Pericardium fibroblast (primary cell): ENCODE measurements at places on chromosomes 1 and 21. TPM values are rescaled to one million over a fixed set of nuclear protein-coding genes. Genes with fewer than 3 reads are reported as not detected.

Gene DARS2
- total RNA-seq: 9.6 and 10.8 TPM in 2 replicates

Gene HUNK
- total RNA-seq: 0.17 and 0.47 TPM in 2 replicates

Gene S100A14
- total RNA-seq: not detected in 2 replicates

Gene LRRIQ3
- total RNA-seq: 0.12 and 1.9 TPM in 2 replicates

Gene C1orf87
- not detected in 2 replicates for total RNA-seq

Gene HMGCS2
- not detected in 2 replicates for total RNA-seq

Gene BRDT
- not detected in 2 replicates for total RNA-seq

Gene SPRR5
- total RNA-seq: not detected in 2 replicates

Gene FAF1
- total RNA-seq: 19.8 and 22.6 TPM in 2 replicates

Gene CADM3
- total RNA-seq: 30.1 and 193 TPM in 2 replicates

Gene EXTL1
- 0.12 and 0.60 TPM in 2 replicates for total RNA-seq

Gene ADAMTSL4
- total RNA-seq: 51.5 and 71.5 TPM in 2 replicates

Gene SLAMF7
- not detected in 2 replicates for total RNA-seq

Gene TEKT2
- total RNA-seq: not detected in 2 replicates

Gene CAMK1G
- total RNA-seq: 0.58 TPM in 1 of 2 replicates, not detected in the other

Gene FALEC
- total RNA-seq: not detected in 2 replicates

Gene PPT1
- total RNA-seq: 29.7 and 32.1 TPM in 2 replicates

Gene SHISAL2A
- 1.6 TPM in 1 of 2 replicates, not detected in the other for total RNA-seq

Gene SLC6A9
- 11.6 and 16.0 TPM in 2 replicates for total RNA-seq

Gene AVPR1B
- total RNA-seq: not detected in 2 replicates

Gene CACNA1S
- 0.94 TPM in 1 of 2 replicates, not detected in the other for total RNA-seq

Gene GNAT2
- 0.17 TPM in 1 of 2 replicates, not detected in the other for total RNA-seq

Gene DNAI4
- 3.0 and 4.1 TPM in 2 replicates for total RNA-seq

Gene WNT9A
- 0.47 and 1.5 TPM in 2 replicates for total RNA-seq

Gene CFHR3
- total RNA-seq: not detected in 2 replicates

Gene LCE2B
- not detected in 2 replicates for total RNA-seq

Gene SMYD2
- total RNA-seq: 19.3 and 35.4 TPM in 2 replicates

Gene VAV3
- total RNA-seq: 0.23 TPM in 1 of 2 replicates, not detected in the other

Gene LORICRIN
- total RNA-seq: not detected in 2 replicates

Gene NTMT2
- total RNA-seq: not detected in 2 replicates

Gene MIS18A
- 2.8 and 6.4 TPM in 2 replicates for total RNA-seq

Gene GBP7
- not detected in 2 replicates for total RNA-seq

Gene KLHDC8A
- total RNA-seq: 0.12 and 0.34 TPM in 2 replicates

Gene OR2M3
- total RNA-seq: not detected in 2 replicates

Gene DNALI1
- total RNA-seq: 2.9 and 5.5 TPM in 2 replicates

Gene BTBD19
- 2.5 and 9.5 TPM in 2 replicates for total RNA-seq

Gene RORC
- under 0.01 TPM in 1 of 2 replicates, not detected in the other for total RNA-seq

Gene CRP
- 0.23 TPM in 1 of 2 replicates, not detected in the other for total RNA-seq

Gene HHIPL2
- total RNA-seq: under 0.01 TPM in 1 of 2 replicates, not detected in the other

Gene DPT
- 3.0 and 9.6 TPM in 2 replicates for total RNA-seq

Gene LCE1E
- total RNA-seq: not detected in 2 replicates

Gene AIRE
- total RNA-seq: not detected in 2 replicates

Gene RAB4A
- total RNA-seq: 32.6 and 66.8 TPM in 2 replicates

Gene VWA1
- total RNA-seq: 12.3 and 18.0 TPM in 2 replicates

Gene SYT11
- total RNA-seq: 6.5 and 6.8 TPM in 2 replicates

Gene GJA4
- 0.12 and 0.34 TPM in 2 replicates for total RNA-seq

Gene NECTIN4
- total RNA-seq: 0.12 TPM in 1 of 2 replicates, not detected in the other

Gene TSPAN2
- 2.5 TPM in 1 of 2 replicates, not detected in the other for total RNA-seq

Gene HSPG2
- total RNA-seq: 311 and 343 TPM in 2 replicates

Gene TNFRSF9
- total RNA-seq: not detected in 2 replicates

Gene MNDA
- not detected in 2 replicates for total RNA-seq

Gene RPE65
- total RNA-seq: not detected in 2 replicates

Gene TNFRSF18
- total RNA-seq: not detected in 2 replicates

Gene CNST
- total RNA-seq: 9.0 and 15.6 TPM in 2 replicates

Gene C8A
- total RNA-seq: not detected in 2 replicates
